Uterus (tissue), 4 donors: ENCODE measurements at places on chromosomes 13 and 19. TPM values are rescaled to one million over a fixed set of nuclear protein-coding genes. Genes with fewer than 3 reads are reported as not detected.
A peak's percentile ranks its signal among the peaks of the same experiment; 100 is the strongest.

GRCh38 chr13:80048030-80048429 lies 292.9 kb downstream of the SPRY2 start:
- DNase-seq, result no peak

PRTN3 gene
- total RNA-seq, result not detected

DNA sequence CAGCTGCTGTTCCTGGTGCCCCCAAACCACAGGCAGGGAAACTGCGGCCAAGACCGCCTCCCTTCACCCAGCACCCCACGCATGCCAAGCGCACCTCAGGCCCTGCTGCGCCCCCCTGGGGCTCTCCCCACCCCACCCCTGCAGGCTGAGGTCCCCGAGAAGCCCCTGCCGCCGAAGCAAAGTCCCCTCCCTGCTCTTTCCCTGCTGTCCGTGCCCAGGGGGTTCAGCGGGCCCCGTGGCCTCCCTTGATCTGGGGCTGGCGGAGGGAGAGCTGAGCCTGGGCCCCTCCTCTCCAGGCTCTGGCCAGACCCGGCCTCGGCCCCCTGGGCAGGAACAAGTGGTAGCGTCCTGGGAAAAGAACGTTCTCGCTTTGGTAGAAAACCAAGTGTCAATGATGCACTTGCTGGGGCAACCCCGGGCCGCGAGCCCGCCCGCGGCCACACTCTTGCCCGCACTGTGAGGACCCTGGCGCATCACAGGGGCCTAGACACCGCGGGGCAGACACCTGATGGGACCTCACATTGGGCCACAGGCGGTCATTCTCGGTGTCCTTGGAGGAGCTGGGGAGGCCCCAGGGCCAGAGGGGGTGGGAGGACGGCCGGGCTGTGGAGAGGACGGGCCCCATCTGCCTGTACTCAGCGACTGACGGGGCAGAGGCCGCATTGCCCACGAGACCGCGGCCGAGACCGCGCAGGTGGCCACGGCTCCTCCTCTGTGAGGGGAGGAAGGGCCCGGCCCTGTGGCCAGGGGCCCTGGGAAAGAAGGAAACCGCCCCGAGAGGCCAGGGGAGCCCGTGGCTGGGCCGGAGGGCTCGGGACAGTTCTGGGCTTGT lies 29.0 kb downstream of the GPX4 start:
- DNase-seq, result no peak

ZNF442 gene
- 15.4 TPM for total RNA-seq

GRCh38 chr13:80408270-80408669 lies 67.3 kb upstream of the SPRY2 start:
- no peak for DNase-seq

RFPL4AL1 gene
- total RNA-seq, result not detected

DNA sequence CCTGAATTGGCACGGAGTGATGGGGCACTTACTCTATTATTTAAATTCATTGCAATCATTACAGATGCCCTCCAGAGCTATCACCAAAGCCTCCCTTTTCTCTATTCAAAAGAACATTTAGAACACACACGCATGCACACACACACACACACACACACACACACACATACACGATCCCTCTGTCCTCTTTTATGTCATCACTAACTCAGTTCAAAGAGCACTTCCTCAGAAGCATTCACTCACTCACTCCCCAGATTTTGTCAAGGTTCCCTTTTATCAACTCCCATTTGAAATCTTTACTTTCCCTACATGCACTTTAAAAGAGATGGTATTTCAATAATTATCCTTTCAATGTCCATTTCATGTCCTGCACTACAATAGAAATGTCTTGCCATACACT lies 22.4 kb upstream of the IGFL4 start:
- DNase-seq, result no peak

DNA sequence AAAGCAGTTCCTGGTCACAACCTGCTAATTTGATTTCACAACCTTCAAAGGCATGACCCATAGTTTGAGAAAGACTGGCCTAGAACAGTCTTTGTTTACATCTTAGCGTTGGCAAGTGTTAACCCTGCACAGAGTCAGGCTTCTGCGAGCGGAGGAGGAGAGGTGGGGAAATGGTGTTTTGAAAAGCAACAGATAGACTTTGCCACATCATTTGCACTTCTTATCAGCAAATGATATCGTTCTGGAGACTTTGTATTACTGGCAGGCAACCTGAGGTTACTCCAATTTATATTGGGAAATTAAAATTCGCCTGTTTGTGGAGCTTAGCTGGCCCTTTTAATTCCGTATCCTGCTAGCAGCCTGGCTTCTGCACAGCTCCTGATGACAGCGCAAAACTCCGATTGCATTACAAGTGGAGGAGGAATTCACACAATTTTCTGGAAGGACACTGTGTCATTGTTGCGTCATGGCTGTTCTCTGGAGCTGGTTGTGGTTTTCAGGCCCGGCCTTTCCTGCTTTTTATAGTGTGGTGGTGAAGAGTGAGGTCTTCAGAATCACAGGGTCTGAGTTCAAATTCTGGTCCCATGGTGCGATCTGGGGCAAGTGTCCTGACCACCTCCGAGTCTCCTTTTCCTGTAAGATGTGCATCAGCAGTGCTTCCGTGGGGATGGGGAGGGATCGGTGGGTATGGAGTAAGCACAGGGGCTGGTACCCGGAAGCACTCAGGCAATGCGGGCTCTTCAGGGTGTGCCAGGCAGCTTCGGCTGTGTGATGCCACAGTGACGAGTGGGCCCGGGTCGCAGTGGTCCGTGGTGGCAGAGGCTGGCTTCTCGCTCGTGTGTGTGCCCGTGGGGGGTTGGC lies 49.1 kb upstream of the EHD2 start:
- peak; percentile 82 for DNase-seq

- DNase-seq, result no peak
These were observed 5.6 kb downstream of the SIGLEC7 start for GRCh38 chr19:51147663-51148062.

LRCH1 gene
- total RNA-seq, result 31.5 TPM

DNA sequence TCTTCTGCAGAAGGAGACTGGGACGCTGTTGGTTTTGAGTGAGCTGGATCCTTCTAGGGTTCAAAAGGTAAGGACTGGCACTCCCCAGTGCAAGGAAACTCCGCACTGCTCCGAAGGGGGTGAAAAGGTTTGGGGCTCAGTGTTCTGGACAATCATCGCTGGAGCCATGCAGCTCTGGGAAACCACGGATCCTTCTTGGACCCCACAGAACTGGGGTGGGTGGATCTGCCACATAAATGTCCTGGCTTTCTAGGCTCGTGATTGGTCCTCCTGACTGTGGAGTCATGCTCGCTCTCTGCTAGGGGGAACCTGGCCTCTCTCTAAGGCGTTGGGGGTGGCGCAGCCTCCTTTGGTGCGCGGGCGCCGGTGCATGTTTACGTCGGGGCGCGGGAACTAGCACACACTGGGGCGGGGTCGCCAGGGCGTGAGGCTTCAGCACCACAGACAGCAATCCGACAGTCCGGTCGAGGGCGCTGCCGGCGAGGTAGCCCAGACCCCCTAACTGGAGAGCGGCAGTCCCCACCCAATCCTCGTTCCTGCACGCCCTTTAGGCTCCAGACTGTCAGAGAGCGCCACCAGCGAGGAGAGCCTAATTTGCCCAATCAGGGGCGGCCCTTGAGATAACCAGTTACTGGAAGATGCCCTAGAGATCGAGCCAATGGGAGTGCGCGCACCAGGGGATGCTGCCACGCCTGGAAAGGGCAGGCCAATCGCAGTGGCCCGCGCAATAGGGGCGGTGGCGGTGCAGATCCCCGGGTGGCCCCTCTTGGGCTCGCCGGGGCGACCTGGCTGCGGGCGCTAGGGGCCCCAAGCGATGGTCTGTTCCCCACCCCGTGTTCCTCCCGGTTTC lies 913 bp upstream of the ELAVL3 start:
- peak; percentile 45 for DNase-seq

GRCh38 chr13:20475927-20476691 lies 49.5 kb downstream of the CRYL1 start:
- DNase-seq, result no peak

DNA sequence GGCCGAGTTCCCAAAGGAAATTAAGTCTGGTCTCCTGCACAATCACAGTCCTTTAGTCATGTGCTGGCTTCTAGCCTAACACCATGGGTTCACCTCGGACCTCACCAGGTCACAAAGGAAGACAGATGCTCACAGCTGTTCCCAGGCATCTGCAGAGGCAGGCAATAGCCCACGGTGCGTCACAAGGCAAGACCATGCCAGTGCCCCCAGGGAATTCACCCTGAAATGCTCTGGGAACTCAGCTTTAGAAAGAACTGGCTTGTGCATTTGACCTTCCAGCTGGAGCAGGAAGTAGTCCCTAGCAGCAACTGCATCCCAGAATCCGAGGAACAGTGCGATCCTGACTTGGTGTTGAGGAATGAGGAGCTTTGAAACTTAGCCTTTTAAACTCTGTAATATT lies 96.8 kb upstream of the WASF3 start:
- peak; percentile 56 for DNase-seq

DNA sequence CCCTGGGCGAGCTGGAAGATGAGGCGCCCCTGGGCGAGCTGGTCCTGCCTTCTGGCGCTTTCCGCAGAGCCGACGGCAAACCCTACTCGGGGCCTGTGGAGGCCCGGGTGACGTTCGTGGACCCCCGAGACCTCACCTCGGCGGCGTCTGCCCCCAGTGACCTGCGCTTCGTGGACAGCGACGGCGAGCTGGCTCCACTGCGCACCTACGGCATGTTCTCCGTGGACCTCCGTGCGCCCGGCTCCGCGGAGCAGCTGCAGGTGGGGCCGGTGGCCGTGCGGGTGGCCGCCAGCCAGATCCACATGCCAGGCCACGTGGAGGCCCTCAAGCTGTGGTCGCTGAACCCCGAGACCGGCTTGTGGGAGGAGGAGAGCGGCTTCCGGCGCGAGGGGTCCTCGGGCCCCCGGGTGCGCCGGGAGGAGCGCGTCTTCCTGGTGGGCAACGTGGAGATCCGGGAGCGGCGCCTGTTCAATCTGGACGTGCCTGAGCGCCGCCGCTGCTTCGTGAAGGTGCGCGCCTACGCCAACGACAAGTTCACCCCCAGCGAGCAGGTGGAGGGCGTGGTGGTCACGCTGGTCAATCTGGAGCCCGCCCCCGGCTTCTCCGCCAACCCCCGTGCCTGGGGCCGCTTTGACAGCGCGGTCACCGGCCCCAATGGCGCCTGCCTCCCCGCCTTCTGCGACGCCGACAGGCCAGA lies 6.3 kb downstream of the CILP2 start:
- DNase-seq, result no peak

SLC5A5 gene
- not detected for total RNA-seq

- DNase-seq, result no peak
These were observed 14.5 kb upstream of the CERS4 start for GRCh38 chr19:8194528-8195267.

STX10 gene
- 45.6 TPM for total RNA-seq

KLK14 gene
- total RNA-seq, result 0.76 TPM

EIF3K gene
- total RNA-seq, result 441 TPM

GRCh38 chr19:1673645-1674292 lies 21.4 kb upstream of the TCF3 start:
- DNase-seq, result no peak

DNA sequence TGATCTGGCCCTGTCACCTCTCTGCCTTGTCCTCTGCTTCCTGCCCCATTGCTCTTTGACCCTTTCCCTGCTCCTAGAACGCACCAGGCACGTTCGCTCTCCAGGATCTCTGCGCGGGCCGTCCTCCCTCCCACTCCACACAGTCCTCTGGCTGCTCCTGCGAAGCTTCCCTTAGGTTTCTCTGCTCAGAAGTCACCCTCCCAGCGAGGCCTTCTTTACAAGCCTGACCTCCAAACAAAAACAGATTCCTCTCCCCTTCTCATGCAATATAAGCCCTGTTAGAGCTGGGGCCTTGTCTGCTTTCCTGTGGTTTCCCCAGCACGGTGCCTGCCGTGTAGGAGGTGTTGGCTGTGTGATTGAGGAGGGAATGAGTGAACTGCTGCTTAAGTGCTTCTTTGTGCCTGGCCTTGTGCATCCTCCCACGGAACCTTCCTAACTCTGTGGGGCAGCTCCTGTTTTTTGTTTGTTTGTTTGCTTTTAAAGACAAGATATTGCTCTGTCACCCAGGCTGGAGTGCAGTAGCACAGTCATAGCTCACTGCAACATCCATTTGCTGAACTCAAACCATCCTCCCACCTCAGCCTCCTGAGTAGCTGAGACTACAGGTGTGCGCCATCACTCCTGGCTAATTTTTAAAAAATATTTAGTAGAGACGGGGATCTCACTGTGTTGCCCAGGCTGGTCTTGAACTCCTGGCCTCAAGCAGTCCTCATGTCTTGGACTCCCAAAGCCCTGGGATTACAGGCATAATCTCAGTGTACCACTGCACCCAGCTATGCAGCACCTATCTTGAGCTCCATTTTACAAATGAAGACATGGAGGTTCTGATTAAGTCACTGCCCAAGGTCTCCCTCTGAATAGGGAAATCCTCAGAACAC lies 82.0 kb downstream of the SIPA1L3 start:
- no peak for DNase-seq

- no peak for DNase-seq
These were observed 254.4 kb downstream of the DLEU7 start for GRCh38 chr13:50589139-50589538.

GRCh38 chr19:35958660-35959039 lies 22.5 kb downstream of the LRFN3 start:
- DNase-seq, result no peak

TEX101 gene
- not detected for total RNA-seq

- DNase-seq, result no peak
These were observed 27.7 kb upstream of the MBNL2 start for GRCh38 chr13:97194479-97194878.

DNA sequence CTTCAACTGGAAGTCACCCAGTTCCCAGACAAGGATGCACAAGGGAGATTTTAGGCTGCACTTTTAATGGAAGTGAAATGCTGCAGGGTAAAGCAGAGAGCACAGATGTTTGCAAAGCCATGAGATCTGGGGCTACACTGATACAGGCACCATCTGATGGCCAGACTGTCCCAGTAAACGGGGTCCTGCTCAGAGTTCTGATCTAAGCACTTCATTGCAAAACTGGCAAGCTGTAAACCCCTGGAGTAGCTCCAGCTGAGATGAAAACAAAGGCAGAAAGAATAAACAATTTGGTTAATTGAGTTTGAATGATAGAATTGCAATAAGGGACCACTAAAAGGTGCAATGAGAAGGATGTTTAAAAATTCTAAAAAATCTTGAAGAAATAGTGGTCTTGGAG lies 197.1 kb downstream of the OXGR1 start:
- no peak for DNase-seq

GRCh38 chr13:44108331-44108858 lies 228.7 kb downstream of the LACC1 start:
- peak; percentile 44 for DNase-seq

DMPK gene
- total RNA-seq, result 44.4 TPM

TSHZ3 gene
- 65.5 TPM for total RNA-seq

GRCh38 chr13:41416276-41416675 lies 41.1 kb upstream of the RGCC start:
- no peak for DNase-seq

ZNF560 gene
- total RNA-seq, result not detected

PSG6 gene
- total RNA-seq, result not detected

FGF21 gene
- total RNA-seq, result not detected

GRCh38 chr13:86541461-86541860 lies 742.2 kb upstream of the SLITRK6 start:
- DNase-seq, result no peak

CCDC169 gene
- 3.2 TPM for total RNA-seq

GRCh38 chr19:54133312-54133956 lies 4.1 kb upstream of the CNOT3 start:
- no peak for DNase-seq

ZNF177 gene
- 8.7 TPM for total RNA-seq
